Skin of body (tissue), 3 donors: ENCODE measurements at places on chromosomes 13 and 19. TPM values are rescaled to one million over a fixed set of nuclear protein-coding genes. Genes with fewer than 3 reads are reported as not detected.

The ZNF723 gene
- total RNA-seq: not detected

The DNAAF3 gene
- not detected for total RNA-seq

GRCh38 chr13:40165316-40165932 lies 501.0 kb downstream of the FOXO1 start:
- no peak for DNase-seq

DNA sequence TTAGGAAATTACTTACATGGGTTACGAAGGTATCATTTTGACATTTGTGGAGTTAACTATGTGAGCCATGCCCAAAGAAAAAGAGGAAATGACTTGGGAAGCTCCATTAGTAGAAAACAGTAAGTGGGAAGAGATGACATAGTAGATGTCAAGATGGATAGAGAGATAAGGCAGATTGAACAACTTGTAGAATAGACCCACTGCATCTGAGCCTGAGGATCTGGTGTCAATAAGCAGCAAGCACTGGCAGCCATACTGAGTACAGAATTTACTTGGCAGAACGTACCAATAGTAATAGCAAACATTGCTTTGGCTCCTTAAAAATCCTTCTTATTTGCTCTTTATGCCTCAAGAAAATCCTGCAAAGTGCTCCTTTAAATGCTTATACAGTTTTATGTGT lies 203.8 kb downstream of the GPC6 start:
- DNase-seq: no peak

The TBXA2R gene
- 1.2 TPM for total RNA-seq

DNA sequence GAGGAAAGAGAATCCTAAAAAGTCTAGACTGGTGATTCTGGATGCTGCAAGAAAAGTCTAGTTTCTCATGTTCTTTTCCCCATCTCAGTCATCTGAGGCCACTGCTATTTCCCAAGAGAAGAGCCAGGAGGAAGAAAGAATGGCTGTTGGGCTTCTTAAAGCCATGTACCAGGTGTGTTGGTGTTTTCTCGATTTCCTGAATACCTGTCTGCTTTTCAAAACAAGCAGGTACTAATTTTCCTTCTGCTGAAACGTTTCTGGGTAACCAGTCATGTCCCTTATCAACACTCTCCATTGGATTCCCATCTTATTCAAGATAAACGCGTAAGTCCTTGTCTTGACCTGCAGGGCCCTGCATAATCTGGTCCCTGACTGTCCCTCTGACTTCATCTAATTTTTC lies 1.1 kb downstream of the ZNF570 start:
- DNase-seq: no peak

- no peak for DNase-seq
Observed at GRCh38 chr13:107111248-107111647, 543.3 kb upstream of the ARGLU1 start.

The MAMSTR gene
- 1.7 TPM for total RNA-seq

DNA sequence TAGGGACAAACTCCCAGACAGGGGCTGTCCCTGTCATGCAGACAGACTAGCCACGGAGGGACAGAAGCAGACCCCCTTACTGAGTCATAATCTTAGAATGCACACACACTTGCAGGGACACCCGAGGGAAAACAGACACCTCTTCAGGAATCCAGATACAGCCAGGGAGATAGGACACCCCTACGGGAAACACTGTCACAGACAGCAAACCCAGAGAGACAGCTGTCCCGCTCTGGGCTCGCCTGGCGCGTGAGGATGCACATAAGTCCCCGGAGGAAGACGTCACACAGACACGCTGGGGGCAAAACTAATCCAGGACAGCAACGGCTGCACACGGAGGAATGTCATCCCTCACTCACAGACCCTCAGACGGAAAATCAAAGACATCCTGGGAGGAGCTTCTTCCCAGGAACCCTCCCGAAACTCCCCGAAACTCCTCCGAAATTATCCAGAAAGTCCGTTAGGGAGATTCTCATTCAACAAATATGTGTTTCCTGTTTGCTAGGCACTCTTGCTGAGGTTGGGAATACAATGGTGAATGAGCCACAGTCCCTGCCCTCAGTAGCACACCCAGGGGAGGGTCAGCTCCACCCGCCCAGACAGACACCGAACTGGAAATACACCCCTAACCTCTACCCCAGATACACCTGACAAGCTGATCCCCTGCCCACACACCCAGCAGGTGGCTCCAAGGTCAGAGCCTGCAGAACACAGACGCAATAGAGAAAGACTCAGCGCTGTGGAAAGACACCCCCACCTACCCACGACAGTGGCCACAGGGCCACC lies 15.2 kb upstream of the TOMM40 start:
- DNase-seq: no peak

The HMGB1 gene
- 289 TPM for total RNA-seq

The LINGO3 gene
- total RNA-seq: not detected

- no peak for DNase-seq
Observed at GRCh38 chr19:10768936-10769335, 51.1 kb downstream of the DNM2 start.

GRCh38 chr13:21310220-21310619 lies 133.8 kb downstream of the MRPL57 start:
- DNase-seq: no peak

- DNase-seq: peak; percentile 64
Observed at GRCh38 chr19:30686826-30687566, 314.8 kb downstream of the ZNF536 start.

DNA sequence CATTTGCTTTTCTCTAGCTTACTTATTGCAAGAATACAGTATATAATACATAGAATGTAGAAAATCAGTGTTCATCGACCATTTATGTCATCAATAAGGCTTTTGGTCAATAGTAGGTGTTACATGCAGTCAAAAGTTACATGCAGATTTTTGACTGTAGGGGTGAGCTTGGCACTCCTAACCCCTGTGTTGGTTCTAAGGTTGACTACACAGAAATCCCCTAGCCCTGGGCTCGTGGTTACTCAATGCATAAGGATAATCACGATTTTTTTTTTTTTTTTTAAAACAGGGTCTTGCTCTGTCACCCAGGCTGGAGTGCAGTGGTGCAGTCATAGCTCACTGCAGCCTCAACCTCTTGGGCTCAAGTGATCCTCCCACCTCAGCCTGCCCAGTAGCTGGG lies 4.0 kb upstream of the NWD1 start:
- no peak for DNase-seq

DNA sequence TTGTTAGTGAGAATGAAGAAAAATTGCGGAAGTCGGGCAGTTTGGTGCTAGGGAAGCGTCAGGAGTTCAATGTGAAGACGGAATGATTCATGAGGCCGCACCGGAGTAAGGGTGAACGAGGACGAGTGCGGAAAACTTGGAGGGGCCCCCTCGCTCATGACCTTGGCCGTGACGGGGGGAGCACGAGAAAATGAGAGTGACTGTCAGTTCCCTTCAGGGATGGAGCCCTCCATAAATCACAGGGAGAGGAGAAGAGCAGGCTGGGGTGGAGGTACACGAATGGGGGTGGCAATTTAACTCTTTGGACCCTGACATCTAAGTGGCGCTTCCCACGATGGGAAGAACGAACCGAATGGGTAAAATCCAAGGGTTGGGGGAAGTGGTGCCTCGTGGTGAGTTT lies 486.4 kb downstream of the TSHZ3 start:
- DNase-seq: no peak

DNA sequence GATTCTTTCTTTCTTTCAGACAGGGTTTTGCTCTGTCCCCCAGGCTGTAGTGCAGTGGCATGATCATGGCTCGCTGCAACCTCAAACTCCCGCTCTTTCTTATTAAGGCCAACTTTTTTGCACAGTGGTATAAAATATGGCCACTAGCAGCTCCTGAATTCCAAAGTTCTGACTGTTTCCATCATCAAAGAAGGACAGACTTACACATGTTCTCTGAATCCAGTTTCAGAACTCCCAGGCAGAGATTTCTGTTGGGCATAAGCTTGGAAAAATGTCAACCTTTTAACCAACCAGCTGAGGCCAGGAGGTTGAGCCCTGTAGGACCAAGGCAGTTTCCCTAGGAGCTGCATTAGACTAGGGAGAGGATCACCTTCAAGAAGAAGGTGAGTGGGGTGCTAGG lies 184.1 kb downstream of the HS6ST3 start:
- DNase-seq: no peak

GRCh38 chr13:36518707-36519106 lies 86.4 kb downstream of the CCNA1 start:
- no peak for DNase-seq

The IRF3 gene
- 42.6 TPM for total RNA-seq

The MRPL57 gene
- total RNA-seq: 9.8 TPM

DNA sequence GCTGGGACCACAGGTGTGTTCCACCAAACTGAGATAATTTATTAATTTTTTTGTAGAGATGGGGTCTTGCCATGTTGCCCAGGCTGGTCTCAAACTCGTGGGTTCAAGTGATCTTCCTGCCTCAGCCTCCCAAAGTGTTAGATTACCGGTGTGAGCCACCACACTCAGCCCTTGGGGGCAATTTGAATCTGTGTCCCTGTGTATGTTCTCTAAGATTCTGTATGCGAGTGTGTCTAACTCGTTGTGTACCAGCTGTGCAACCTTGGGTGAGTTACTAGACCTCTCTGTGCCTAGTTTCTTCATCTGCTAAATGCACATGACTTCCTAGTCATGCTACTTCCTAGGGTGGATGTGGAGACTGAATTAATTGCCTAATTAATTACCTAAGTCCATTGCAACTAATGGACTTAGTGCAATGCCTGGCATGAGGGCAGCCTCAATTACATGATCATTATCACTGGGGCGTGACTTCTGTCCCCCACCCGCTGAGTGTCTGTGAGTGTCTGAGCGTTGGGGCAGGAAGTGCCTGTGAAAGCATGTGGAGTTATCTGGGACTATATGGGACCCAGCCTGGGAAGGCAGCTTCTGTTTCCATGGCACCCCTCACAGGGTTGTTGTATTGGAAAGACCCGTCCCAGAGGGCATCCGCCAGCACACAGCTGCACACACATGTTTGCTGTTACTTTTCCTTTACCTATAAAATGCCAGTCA lies 1.8 kb upstream of the NCCRP1 start:
- DNase-seq: peak; percentile 9

The ZFP28 gene
- 8.2 TPM for total RNA-seq

The ZNF813 gene
- 4.4 TPM for total RNA-seq

DNA sequence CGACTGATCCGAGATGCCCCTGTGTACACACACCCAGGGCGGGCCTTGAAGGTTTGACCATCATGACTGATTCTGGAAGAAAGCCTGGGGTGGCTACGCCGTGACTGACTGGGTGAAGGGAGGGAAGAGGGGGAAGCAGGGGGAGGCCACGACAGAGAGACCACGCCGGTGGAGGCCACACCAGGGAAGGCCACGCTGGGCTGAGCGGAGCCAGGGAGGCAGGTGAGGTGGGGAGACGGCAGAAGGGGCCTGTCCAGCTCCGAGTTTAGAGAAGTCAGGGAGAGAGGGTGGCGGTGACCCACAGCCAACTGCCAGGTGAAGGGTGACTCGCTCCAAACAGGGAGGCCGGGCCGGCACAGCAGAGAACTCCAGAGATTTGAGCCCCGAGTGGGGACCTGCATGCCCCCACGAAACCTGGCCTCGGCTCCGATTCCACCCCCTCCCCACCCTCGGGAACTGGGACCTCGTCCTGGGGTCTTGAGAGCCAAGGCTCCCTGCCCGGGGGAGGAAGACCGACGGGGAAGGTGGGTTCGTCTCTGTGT lies 102.6 kb downstream of the PTPRS start:
- no peak for DNase-seq

DNA sequence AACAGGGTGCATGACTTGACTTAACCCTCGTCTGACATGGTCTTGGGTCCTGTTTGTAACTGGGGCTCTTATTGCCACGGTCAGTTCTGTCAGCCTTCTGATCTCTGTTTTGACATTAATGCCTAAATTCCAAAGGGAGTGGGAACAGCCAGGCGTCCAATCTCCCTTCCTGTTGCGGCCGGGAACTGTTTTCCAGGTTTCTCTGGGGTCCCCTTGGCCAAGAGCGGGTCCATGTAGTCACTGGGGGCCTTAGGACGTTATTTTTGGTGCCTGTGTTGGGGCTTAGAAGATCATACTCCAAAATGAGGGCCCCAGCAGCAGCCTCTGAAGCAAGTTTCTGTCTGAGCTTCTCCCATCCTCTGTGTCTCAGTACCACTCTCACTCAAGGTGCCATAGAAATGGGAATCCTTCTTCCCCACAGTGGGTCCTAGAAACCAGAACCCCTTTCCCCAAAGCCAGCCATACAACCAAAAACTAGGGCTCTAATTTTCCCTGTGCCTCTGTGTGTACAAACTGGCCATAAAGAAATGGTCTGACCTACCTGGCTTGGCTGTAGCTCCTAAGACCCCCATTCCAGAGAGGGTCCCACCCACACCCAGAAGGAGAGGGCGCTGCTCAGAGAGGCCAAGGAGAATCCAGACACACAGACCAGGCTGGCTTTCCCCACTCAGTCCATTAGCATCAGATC lies 50.4 kb downstream of the C13orf46 start:
- no peak for DNase-seq

DNA sequence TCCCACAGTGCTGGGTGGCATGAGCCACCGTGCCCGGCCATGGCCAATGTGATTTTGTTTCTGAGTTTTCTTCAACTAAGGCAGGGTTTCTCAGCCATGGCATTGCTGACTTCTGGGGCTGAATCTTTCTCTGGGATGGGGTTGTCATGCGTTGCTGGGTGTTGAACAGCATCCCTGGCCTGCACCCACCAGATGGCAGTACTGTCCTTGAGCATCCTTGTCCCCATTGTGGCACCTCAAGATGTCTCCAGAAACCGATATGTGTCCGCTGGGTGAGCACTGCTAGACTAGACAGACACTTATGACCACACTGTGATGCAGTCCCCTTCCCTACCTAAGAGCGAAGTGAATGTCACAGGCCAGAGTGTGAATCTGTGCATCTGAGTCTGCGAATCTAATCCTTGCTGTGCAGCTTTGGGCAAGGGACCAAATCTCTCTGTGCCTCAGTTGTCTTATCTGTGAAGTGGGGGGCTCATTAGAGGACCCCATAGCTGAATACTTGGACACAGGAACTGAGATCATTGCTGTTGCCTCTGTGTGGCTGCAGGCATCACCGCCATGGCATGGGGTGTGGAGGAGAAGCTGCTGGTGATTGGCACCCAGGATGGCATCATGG lies 50.3 kb upstream of the SIN3B start:
- no peak for DNase-seq

DNA sequence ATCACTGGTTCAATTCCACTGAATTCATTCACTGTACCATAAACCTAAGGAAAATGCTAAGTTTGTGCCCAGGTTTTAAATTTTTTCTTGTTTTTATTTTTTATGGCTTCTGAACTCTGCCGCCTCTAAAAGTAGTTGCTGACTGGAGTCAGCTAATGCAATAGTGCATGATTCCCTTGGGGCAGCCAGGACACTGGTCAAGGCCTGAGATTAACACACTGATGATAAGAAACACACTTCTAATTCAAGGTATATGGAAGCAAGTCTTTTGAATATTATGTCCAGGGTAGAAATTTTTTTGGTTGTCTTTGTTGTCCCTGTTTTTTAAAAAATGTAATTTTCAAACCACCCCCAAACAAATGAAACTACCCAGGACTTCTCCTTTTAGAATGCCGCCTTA lies 72.2 kb downstream of the CDADC1 start:
- DNase-seq: no peak

GRCh38 chr19:1906985-1907562 lies 1.9 kb downstream of the ADAT3 start:
- DNase-seq: no peak
